Activated B cell treated with CpG ODN at 0.5 μM for 24 hours (primary cell): ENCODE measurements at places on chromosomes 4 and X.

GRCh38 chr4:165191348-165191656 is 16.1 kb upstream of the KLHL2 start:
- DNase-seq, result no peak

GRCh38 chr4:121096191-121096590 is 23.9 kb upstream of the NDNF start:
- no peak for DNase-seq

DNA sequence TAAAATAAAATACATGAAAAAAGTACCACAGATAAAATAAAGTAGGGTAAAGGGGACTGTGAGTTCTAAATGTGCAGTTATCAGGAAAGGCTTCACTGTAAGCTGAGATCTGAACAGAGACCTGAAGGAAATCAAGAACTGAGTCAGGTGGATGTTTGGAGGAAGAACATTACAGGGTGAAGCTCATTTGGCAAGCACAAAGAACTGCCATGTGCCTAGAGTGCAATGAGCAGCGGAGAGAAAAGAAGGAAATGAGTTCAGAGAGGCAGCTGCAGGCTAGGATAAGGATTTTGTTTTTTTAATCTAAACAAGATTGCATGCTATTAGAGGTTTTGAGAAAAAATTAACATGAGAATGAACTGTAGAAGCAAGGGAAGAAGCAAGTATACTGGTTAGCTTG is 373.1 kb downstream of the STPG2 start:
- DNase-seq, result no peak

- DNase-seq, result no peak
Measured at GRCh38 chrX:52270453-52271116, 85.9 kb downstream of the MAGED4 start.

- no peak for DNase-seq
Measured at GRCh38 chr4:126081336-126081735, 766.6 kb downstream of the FAT4 start.

GRCh38 chrX:133434197-133434820 is 19.0 kb upstream of the GPC4 start:
- no peak for DNase-seq

DNA sequence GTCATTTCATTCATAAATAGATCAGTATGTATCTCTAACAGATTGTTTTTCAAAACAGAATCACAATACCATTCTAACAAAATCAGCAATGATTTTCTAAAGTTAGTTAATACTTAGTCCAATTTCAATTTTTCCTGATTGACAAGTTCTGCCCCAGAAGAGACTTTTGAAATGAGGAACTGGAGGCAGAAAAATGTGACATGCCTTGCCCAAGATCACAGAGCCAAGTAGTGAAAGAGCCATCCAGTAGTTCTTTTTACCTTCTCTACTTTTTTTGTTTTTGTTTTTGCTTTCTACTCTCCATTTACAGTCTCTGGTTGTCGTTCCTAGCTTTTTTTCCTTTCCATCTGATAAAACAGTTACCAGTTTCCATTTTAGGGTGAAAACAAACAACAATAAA is 129.3 kb upstream of the TMEM164 start:
- DNase-seq, result no peak

- DNase-seq, result no peak
Measured at GRCh38 chrX:13892856-13893255, 76.0 kb upstream of the GPM6B start.
